Muscle of arm (tissue), 14 donors: ENCODE measurements at places on chromosomes 1 and 21.

DNA sequence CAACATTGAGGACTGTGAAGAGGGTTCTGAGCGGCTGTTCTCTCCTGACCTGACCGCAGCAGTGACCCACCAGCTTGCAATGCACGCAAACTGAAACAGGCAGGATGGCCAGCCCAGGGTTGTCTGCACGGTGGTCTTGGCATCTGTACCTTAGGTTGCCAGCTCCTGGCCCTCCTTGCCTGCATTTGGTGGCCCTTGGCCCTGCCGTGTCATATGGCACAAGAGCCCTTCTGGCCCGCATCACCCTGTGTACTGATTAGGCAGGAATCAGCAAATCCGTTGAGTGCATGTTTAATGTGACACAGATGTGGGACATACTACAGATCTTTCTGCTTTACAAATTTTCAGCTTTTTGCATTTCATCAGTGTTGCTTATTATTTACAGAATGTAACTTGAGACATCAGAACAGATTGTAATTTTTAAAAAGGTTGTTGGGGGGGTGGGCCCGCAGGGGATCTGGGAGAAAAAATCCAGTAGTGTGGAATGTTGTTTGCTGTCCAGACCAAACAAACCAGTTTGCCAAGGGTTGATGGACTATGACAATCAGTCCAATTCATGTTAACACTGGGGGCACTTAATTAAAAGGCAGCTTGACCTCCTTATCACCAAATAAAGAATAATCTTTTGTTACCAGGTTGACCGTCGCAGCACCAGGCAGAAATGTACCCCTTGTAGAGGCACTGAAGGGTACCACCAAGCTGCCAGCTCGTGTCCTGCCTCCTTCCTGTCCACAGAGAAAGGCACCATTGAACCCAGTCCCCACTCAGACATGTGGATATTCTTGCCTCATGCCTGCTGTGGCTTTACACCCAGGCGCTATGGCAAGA lies 132.6 kb downstream of the DHRS3 start:
- no peak for DNase-seq

DNA sequence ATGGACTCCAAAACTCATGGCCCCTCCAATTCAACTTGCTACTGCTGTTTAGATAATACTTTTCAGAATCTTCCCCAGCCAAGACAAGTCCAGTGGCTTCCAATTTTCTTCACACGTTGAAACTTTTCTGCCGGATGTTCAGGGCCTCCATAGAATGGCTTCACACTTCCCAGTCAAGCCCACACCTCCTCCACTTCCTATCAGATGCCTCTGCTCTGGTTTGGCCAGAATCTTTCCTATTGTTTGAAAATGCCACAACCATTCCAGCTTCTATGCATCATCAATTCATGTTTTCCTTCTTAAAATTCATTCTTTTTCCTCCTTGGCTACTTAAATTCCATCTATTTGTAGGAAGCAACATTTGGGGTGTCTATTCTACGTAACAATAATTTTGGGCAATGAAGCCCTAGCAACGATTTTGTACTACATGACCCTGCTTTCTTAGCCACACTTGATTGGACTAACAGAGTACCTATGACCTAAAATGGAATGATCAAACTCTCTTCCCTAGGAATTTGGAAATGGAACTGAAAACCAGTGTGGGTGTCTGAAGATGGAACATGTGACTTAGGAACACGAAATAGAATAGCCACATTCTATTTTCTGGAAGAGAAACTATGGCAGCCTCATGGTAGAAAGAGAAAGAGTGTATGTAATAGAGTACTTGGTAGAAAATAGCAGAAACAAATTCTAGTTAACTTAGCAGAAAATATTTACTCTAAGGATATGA lies 74.1 kb upstream of the CNIH3 start:
- DNase-seq: no peak

DNA sequence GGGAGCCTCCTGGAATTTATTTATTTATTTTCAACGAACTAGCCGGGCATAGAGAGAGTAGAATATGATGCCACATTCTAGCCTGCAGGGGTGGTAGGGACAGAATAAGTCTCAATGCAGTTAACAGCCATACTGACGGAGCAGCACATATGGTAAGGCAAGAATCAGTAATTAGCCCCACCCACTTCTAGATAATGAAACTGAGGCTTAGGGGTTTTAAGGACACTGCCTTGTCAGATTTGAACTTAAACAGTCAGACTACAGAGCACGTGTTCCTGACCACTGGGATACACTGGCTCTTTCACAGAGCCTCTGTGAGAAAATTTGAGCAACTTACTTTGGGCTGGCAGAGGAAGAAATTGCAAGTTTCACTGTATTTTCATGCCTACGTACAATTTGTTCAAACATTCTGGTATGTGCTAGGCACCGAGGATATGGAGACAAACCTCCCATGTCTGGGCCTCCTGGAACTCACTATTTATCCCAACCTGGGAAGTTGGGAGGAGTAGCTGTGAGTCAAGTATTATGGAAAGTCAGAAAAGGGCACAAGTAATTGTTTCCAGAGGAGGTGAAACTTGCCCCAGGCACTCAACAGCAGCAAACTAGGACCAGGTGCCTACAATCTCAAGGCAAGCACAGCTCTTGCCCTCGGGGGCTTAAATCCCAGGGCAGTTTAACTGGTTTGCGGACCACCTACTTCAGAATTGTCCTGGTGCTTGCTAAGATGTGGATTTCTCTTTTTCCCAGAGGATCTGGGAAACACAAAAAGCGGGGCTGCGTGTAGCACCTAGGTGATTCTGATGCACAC lies 1.6 kb upstream of the CLIC4 start:
- no peak for DNase-seq

GRCh38 chr21:18549214-18549905 lies 145.8 kb upstream of the TMPRSS15 start:
- DNase-seq: no peak

- no peak for DNase-seq
Measured at GRCh38 chr1:199029401-199029800, 390.6 kb downstream of the PTPRC start.

GRCh38 chr1:869499-870244 lies 54.1 kb upstream of the SAMD11 start:
- peak; percentile 16 for DNase-seq

DNA sequence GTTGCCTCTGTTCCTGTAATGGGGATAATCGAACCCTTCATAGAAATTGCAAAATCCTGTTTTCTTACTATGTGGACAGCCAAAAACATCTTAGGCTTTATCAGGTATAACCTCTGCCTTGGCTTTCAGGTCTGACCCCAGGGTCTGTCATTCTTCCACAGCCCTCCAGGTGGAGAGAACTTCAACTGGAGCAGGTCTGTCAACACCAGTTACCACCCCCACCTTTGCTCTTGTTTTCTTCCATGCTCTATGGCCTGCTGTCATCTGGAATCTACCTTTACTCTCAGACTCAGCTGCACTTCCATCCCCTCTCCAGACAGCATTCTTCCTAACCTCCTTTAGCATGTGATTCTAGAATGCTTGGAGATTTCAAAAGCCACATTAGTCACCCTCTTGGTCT lies 10.4 kb upstream of the GJA9 start:
- DNase-seq: no peak

GRCh38 chr1:66271216-66271903 lies 262.6 kb upstream of the SGIP1 start:
- DNase-seq: peak; percentile 96

DNA sequence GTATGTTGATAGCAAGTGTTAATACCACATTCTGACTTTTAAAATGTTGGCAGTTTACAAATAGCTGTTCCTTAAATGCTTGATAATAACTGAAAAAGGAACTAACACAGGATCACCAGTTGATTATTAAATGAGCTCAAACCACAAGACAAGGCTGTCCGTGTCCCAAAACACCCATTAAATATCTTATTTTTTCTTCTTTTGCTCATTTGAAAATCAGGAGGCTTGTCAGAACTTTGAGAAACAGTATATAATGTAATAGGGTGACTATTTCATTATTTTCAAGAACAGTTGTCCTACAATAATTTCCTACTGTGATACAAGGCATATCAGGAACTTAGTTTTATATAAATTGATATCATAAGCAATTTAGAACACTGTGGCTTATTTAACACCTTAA lies 2.7 kb downstream of the CDKN2C start:
- DNase-seq: no peak

DNA sequence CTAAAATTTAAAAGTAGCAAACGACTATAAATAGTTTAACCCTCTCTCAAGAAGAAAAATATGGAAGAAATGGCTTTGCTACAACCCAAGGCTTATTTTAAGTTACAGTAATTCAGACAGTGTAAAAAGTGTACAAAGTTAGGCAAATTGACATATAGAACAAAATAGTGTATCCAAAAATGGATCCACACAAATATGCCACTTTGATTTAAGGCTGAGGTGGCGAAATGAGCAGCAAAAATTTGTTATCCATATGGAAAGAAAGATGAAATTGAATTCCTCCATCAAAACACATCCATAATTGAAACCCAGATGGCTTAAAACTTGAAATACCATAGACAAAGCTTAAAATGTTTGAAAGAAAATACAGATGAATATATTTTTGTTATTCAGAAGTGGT lies 540.8 kb downstream of the BRINP3 start:
- no peak for DNase-seq

DNA sequence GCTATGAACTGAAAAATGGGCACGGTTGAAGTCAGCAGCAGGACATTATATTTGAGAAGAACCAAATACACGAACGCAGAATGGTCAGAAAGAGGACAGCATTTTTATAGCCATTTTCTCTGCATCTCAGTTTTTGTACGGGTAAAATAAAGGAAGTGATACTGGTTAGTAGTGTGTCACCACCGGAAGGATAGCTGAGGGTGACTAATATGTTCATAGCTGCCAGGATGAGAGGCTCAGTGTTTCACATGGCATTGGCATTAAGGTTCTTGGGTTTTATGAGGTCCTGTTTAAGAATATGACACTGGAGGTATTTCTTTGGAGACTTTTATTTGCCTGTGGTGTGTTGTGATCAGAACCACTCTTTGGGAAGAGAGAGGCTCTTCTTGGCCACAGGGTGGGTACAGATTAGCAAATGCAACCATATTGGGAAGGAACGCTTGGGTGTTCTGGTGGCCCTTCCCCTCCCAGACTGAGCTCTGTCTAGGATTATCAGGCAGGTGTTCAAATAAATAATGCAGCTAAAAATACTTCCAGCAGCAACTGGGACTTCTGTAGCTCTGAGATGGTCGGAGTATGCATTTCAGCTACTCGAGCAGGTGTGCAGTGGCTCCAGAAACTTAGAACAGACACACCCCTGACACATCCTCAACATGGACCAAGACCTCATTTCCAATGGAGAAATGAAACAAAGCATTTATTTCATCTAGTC lies 158.2 kb downstream of the PBX1 start:
- no peak for DNase-seq

DNA sequence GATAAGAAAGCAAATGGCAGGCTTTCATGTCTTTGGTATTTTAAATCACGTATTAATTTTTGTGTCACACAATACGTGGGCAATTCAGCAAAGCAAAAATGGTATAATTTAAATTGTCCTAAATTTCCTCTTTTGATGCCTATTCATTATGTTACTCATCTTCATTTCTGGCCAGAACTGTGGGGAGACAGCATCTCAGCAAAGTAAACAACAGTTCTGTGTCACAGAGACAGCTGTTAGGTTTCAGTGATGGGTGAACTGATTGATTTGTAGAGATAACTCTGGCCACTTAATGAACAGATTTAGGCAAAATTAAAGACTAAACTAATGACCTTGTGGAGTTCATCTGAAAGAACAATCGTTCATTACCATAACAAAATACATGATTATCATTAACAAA lies 49.2 kb downstream of the FH start:
- no peak for DNase-seq

DNA sequence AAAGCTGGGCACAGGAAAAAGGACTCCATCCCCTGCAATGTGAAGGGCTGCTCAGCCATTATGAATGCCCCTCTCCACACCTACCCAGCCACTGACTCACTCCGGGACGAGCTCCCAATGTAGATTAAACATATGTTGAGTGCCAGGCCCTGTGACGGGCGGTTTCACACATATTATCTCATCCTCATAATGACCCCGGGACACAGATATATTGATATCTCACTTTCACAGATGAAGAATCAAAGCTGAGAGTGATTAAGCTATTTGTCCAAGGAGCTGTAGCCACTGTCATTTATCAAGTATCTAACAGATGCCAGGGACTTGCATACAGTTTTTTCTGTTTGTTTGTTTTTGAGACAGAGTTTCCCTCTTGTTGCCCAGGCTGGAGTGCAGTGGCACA lies 35.0 kb upstream of the SLC30A1 start:
- DNase-seq: no peak

DNA sequence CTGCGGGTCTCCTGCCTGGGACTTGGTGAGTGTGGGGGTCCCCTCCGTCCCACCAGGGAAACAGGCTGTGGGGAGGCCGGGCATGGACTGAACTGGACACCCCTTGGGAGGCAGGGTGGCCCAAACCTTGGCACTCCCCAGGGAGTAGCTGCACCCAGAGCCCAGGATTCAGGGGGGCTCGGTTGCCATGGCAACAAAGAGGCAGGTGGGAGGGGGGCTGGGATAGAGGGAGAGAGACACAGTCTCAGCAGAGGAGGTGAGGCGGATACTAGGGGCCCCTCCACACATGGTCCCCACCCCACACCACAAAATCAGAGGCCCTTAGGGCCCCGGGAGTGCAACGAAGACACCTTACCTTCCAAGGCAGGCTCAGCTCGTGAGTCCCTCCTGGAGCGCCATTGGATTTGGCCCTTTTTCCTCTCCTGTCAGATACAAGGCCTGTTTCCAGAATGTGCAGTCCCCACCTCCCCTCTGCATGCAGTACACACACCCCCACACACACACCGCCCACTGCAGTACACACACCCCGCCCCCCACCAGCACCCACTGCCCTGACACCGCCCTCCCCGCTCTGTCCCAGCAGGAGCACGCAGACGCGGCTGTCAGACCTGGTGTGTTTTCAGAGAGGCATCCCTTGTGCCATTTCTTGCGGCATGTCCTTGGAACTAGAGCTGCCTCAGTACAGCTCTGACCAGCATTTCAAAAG lies 27.2 kb downstream of the KCNAB2 start:
- DNase-seq: no peak

- DNase-seq: peak; percentile 91
Measured at GRCh38 chr1:27574871-27575831, 28.8 kb downstream of the AHDC1 start.

GRCh38 chr1:178844436-178844835 lies 26.4 kb downstream of the ANGPTL1 start:
- peak; percentile 76 for DNase-seq

GRCh38 chr1:47618222-47618720 lies 180.4 kb downstream of the FOXD2 start:
- no peak for DNase-seq

DNA sequence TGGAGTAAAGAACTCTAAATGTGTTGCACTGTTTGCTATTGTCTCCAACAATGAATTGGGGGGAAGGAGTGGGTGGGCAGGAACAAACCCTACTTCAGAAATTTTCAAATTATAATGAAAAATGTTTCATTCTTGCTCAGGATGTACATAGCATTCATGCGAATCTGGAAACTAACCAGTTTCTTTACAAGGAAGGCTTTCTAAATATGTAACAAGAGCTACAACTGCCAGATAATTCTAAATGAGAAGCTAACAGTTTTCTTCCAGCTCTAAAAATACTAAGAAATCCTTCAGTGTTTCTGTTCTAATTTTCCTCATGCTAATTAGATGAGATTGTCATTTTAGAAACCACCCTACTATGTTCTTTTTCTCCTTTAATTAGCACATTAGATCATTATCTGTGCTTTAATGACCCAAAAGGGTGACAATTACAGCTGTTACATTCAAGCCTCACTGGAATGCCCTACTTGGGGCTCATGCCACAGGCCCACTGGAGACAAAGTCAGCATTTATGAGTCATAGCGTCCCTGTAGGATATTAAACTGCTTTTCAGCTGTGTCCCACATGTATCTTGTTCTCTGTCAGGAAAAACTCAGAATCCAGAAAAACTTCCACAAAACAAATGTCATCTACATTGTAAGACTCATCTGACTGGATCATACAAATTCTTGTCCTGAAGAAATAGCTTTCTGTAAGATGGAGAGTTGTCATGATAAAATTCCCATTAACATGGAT lies 804.6 kb upstream of the CXADR start:
- no peak for DNase-seq
